ENCODE measurements at places on chromosomes 12 and 14. TPM values are rescaled to one million over a fixed set of nuclear protein-coding genes. Genes with fewer than 3 reads are reported as not detected.

The LARP4 gene
- 38.5 TPM for total RNA-seq

The RD3L gene
- total RNA-seq, result not detected

The ARHGDIB gene
- total RNA-seq, result 153 TPM

The C1S gene
- total RNA-seq, result 541 TPM

The MIP gene
- not detected for total RNA-seq

The BRF1 gene
- total RNA-seq, result 64.6 TPM

The PLEKHD1 gene
- total RNA-seq, result not detected

The GLS2 gene
- total RNA-seq, result 5.2 TPM

The PLBD1 gene
- 29.0 TPM for total RNA-seq

Data from vagina (tissue), 2 donors.